ENCODE measurements at places on chromosomes 2 and 18.

GRCh38 chr2:30325600-30326328, 94.4 kb downstream of the LBH start:
- DNase-seq = no peak

- no peak for DNase-seq
Measured at GRCh38 chr2:234502285-234502918, 5.5 kb upstream of the ARL4C start.

- DNase-seq = no peak
Measured at GRCh38 chr2:43383533-43383932, 157.1 kb upstream of the ZFP36L2 start.

GRCh38 chr2:19632403-19632991, 269.3 kb downstream of the TTC32 start:
- no peak for DNase-seq

- no peak for DNase-seq
Measured at GRCh38 chr2:5123582-5124196, 568.5 kb upstream of the SOX11 start.

DNA sequence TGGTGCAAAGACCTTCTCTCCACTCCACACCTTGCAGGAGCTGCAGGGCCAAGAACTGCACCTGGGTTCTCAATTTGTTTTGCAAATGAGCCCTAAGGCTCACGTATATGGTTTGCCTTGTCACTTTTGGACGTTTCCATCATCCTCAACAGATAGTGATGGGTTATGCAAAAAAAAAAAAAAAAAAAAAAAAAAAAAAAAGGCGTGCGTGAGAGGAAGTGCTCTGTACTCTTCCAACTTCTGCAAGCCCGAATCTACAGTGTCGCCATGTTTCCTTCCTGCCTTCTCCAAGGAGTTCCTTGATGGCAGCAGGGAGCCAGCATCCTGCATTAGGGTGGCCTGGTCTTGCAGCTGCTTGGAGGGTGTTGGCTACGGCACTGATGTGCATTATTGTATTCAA, 4.0 kb upstream of the INHBB start:
- DNase-seq = no peak

- DNase-seq = no peak
Measured at GRCh38 chr18:71020342-71021029, 731.6 kb downstream of the SOCS6 start.

GRCh38 chr18:64097497-64097896, 51.4 kb downstream of the LINC00305 start:
- DNase-seq = no peak

DNA sequence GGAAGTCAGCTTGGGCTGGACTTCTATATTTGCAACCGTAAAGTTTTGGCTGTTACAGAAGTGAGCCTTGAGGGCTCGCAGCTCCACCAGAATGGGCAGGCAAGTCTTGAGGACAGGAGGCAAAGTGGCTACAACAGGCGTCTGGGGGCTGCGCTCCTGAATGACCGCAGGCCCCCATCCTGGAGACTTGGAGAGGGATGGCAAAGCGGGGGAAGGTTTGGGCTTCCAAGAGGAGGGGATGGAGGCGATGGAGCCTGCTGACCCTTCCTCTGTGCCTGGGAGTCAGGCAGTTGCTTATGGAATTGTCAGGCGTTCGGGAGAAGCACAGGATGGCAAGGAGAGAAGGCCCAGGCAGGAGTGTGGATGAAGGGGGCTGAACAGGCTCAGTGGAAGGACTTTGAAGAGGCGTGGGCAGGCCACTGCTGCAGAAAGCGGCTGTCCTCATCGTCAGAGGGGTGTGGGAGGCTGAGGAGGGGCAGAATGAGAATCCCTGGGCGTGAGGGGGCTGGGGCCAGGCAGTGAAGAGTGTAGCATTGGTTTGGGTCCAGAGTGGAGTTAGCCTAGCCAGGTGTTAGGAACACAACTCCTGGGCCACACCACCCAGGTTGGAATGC, 72.3 kb downstream of the INHBB start:
- DNase-seq = no peak

DNA sequence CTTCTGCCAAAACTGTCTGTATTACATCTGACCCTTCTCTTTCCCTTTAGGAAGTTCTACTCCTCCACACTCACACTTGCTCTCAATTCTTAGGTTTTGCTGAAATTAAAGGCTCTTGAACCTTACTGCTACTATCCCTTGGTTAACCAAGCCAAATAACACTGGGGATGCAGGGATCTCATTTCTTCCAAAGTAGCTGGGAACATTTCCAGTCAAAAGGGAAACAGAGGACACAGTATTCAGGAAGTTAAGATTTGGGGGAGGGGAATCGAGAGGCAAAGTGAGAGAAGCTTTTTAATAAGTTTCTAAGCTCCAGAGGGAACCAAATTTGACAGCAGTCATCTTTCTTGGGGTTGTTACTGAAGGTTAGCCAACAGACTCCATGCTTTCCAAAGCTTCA, 6.2 kb downstream of the SEPTIN2 start:
- no peak for DNase-seq

GRCh38 chr2:142586693-142587580, 290.5 kb upstream of the KYNU start:
- no peak for DNase-seq

- DNase-seq = no peak
Measured at GRCh38 chr2:69213782-69214181, 173.2 kb downstream of the GFPT1 start.

DNA sequence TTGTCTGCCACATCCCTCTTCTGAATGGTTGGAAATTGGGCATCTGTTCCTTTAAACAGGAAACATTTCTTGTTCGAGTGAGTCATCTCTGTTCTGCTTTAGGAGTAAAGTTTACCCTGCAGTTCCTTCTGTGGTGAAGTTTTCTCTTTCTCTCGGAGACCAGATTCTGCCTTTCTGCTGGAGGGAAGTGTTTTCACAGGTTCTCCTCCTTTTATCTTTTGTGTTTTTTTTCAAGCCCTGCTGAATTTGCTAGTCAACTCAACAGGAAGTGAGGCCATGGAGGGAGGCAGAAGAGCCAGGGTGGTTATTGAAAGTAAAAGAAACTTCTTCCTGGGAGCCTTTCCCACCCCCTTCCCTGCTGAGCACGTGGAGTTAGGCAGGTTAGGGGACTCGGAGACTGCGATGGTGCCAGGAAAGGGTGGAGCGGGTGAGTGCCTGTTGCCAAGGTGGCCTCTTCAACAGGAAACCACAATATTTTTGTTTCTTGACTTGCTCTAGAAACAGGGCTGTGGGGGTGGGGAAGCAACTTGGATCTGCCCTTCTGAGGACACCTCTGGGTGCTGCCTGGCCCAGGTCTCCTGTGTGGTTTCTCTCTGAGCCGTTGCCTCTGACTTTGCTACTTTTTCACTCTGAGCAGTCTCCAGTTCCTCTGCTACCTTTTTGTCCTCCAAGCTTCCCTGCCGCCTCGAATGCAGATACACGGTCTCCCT, 2.2 kb upstream of the CASP8 start:
- no peak for DNase-seq

DNA sequence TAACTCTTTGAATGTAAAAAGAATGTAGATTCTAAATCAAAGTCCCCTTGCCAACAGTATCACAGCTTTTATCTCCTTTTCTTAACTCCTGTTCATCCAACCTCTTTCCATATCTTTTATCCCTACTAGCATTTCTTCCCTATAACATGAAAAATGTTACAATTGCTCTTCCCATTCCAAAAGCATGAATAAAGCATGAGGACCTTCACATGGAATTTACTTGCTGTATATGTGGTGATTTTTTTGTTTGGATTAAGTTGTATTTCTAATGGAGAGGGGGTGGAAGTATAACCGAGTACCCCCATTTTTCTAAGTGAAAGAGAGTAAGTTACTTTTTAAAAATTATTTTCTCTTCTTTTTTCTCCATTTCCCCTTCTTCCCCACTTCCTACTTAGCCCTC, 94.9 kb upstream of the RBBP8 start:
- no peak for DNase-seq

- no peak for DNase-seq
Measured at GRCh38 chr2:1650085-1650872, 94.0 kb downstream of the PXDN start.

All from upper lobe of left lung (tissue), 6 donors.